ENCODE measurements at places on chromosomes 5 and 9.

DNA sequence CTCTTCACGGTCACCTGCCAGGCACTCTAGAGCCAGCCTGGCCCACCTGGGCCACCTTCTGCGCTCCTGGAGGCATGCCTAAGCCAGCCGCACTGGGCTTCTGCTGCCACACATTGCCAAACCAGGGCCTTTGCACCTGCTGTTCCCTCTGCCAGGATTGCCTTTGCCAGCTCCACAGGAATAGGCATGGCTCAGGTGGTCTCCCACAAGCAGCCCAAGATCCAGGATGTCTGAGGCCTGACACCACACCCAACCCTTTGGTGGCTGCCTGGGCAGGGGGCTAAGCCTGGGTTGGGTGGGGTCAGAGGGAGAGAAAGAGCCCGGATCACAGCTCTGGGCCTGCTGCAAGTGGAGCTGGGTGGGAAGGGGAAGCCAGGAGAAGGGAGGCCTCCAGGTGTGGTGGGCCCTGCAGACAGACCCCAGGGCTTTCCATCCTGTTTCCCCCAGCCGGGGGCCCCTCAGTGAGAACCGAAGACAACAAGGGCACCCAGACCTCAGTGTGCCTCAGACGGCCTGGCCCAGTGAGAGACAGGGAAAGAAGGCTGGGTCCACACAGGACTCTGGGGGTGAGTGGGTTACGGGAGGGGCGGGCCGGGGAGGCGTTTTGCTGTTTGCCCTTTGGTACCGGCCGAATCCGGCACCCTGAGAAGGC is 672 bp upstream of the SUSD3 start:
- DNase-seq: no peak

DNA sequence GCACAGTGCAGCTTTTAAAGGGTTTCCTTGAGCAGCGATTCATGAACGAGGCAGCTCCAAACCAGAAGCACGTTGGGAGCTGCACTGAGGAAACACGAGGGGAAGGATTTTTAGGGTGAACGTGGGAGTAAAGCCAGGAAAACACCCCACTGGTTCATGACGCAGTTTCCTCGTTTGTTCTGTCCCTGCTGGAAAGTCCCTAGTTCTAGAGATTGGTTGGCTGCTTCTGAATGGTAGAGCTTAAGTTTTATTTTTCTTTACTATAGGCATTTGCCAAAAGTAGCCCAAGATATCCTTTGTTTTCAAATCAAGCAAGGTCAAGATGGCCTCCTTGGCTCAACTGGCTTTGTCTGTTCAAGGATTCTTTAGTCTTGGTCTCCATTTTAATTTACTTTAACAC is 116.5 kb upstream of the CACNA1B start:
- DNase-seq: no peak

GRCh38 chr9:109941771-109942170 is 161.8 kb downstream of the PALM2AKAP2 start:
- DNase-seq: no peak

GRCh38 chr5:107265193-107265592 is 405.5 kb downstream of the EFNA5 start:
- DNase-seq: no peak

GRCh38 chr5:154477382-154478223 is 424 bp downstream of the HAND1 start:
- DNase-seq: no peak

- no peak for DNase-seq
These were observed 37.5 kb upstream of the SUSD3 start for GRCh38 chr9:93020771-93021670.
